ENCODE measurements at places on chromosomes 1 and 21.

DNA sequence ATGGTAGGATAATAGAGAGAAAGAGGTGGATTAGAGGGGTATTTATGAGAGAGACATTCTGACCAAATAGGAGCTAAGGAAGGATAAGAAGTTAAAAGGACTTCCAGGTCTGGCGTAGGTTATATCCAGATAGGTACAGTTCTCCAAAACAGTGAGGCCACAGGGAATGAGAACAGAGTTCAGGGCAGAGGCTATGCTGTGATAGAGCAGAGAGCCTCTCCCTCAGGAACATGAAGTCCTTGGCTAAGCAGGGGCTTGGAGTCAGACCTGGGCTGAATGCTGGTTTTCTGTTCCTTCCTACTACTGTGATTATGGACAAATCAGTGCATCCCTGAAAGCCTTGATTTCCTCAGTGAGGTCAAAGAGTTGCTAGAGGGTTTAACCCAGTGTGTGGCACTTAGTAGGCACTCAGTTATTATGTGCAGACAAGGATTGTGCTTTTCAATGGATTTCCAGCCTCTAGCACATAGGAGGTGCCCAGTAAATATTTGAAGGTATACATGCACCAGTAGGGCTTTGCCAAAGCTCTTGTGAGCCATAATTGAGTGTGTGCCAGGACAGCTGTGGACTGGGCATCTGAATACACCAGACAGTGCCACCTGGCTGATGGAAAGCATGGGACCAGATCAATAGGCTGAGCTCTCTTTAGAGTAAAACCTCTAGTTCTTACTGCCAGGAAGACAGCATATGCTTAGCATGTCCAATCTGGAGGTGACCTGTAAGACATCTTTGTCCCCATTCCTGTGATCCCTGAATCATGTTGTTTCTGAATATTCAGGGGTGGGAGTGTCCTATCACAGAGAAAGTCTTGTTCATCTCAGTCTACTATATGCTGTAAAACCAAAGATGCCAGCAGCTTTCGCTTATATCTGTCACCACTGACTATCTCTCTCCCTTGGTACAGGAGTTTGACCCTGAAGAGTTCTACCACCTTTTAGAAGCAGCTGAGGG, 111.1 kb downstream of the PIK3R3 start:
- no peak overlapping the region for H3K27ac ChIP-seq
- DNase-seq = no peak
- peaks cover 18% of the 10 kb centered on the region for H3K36me3 ChIP-seq
- no peaks in the 10 kb centered on the region for H3K4me1 ChIP-seq
- H3K4me3 ChIP-seq = no peak overlapping the region

GRCh38 chr1:233879841-233880240, 24.6 kb upstream of the SLC35F3 start:
- H3K27ac ChIP-seq = no peak overlapping the region
- DNase-seq = peak; percentile 80
- H3K27me3 ChIP-seq = no peaks in the 10 kb centered on the region
- H3K4me3 ChIP-seq = no peak overlapping the region

DNA sequence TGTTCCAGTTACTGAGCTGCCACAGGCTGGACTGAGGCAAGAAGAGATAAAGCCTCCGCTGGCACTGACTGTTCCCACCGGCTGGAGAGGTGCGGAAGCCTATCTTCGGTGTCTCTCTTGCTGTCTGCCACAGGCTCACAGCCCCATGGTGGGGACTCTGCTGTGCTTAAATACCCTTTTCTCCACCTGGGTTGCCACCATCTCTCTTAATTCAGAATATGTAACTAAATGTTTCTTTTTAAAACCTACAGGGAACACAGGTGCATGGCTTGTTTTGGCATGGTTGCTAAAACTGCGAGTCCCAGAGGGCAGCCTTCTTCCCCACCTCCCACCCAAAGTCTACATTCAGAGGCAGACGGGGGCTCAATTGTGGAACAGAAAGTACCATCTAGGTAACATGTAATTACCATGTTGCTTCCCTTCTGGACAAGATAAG, 8.1 kb upstream of the LBR start:
- H3K4me3 ChIP-seq = no peak overlapping the region
- H3K27ac ChIP-seq = no peak overlapping the region
- H3K36me3 ChIP-seq = no peaks in the 10 kb centered on the region
- H3K27me3 ChIP-seq = peaks cover 12% of the 10 kb centered on the region
- no peaks in the 10 kb centered on the region for H3K4me1 ChIP-seq
- DNase-seq = no peak

- no peak for DNase-seq
- no peaks in the 10 kb centered on the region for H3K36me3 ChIP-seq
- no peaks in the 10 kb centered on the region for H3K27me3 ChIP-seq
Observed at GRCh38 chr1:164443836-164444235, 115.1 kb upstream of the PBX1 start.

DNA sequence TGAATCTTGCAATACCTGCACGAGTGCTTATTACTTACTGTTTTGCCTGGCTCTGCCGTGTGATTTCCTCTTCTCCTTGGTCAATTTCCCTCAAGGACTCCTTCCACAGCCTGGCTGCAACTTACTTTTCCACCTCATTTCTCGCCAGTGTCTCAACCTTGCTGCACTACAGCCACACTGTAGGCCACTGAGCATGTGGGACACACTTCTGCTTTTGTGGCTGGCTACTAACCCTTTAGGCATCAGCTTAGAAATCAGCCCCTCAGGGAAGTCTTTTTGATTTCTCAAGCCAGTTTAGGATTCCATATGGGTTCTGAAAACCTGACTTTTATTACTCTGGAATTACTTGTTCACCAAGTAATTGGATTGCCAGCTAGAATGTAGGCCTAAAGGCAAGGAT, 5.2 kb upstream of the DMRTB1 start:
- H3K27ac ChIP-seq = no peak overlapping the region
- peaks cover 6% of the 10 kb centered on the region for H3K27me3 ChIP-seq
- no peak for DNase-seq
- no peak overlapping the region for H3K4me3 ChIP-seq

Data from astrocyte (in vitro differentiated cells and primary cell).